ENCODE measurements at places on chromosomes 11 and 22. TPM values are rescaled to one million over a fixed set of nuclear protein-coding genes. Genes with fewer than 3 reads are reported as not detected.

GRCh38 chr11:130394615-130395014 is 33.8 kb downstream of the ADAMTS8 start:
- H3K4me1 ChIP-seq: no peaks in the 10 kb centered on the region
- no peak for DNase-seq
- H3K27ac ChIP-seq: no peak overlapping the region

The IZUMO1R gene
- not detected for total RNA-seq

The DUSP8 gene
- total RNA-seq: 4.2 TPM

- peaks cover 15% of the 10 kb centered on the region for H3K4me1 ChIP-seq
- peak overlapping the region; percentile 61 for H3K27ac ChIP-seq
- DNase-seq: no peak
- H3K27me3 ChIP-seq: no peaks in the 10 kb centered on the region
- no peak overlapping the region for H3K4me3 ChIP-seq
Measured at GRCh38 chr11:68809506-68809905, 32.2 kb downstream of the CPT1A start.

The GAL3ST1 gene
- 1.6 TPM for total RNA-seq

DNA sequence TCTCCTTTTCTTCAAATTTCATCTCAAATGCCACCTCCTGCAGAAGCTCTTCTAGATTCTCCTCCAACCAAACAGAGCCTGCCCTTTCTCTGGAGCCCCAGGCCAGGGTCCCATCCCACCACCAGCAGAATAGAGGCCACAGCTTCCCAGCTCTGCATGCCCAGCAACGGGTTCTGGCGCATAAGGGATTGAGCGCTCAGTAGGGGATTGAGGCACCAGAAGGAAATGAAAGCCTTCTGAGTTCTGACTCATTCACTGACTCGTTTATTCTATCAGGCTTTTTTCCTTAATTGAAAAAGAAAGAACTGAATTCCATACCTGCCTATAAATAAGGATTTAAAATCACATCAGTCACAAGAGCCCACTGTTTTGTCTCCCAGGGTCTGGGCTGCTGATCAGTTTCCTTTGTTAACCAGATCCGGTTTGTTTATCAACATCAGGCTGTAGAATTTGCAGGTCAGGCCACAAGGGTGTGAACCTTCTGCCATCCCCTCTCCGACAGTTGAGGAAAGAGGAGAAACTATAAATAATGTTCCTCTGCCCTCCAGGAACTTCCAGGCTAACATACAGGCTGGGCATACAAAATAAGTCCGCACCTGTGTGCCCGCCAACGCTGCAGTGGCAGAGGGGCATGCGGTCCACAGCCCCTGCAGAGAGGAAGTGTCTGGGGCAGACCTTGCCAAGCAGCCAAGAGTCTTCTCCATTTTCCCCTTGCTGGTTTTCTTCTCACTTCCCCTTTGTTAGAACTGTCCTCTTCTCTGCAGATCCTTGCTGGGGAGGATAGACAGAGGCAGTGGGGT is 63.5 kb upstream of the PRDM11 start:
- H3K27me3 ChIP-seq: no peaks in the 10 kb centered on the region
- H3K27ac ChIP-seq: no peak overlapping the region
- no peaks in the 10 kb centered on the region for H3K4me1 ChIP-seq
- no peak overlapping the region for H3K4me3 ChIP-seq
- no peak for DNase-seq

DNA sequence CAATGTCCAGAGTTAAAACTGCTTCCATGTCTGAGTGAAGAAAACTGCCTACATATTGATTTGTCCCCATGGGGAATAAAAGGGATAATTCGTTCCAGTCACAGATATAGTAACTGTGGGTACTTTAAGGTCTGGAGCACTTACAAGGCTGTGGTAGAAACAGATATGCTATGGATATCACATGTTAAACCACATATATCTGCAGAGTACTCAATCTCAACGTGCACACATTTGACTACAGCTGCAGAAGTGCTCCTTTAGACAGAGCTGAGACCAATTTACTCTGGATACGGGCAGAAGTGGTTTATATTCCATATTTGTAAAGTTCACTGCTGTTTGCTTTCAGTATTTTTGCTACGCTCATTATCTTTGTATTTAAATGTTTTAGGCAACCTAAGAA is 9.7 kb upstream of the MS4A2 start:
- no peaks in the 10 kb centered on the region for H3K36me3 ChIP-seq
- no peak overlapping the region for H3K27ac ChIP-seq
- H3K4me1 ChIP-seq: no peaks in the 10 kb centered on the region
- no peak overlapping the region for H3K4me3 ChIP-seq
- no peak for DNase-seq

- H3K36me3 ChIP-seq: no peaks in the 10 kb centered on the region
- H3K4me1 ChIP-seq: no peaks in the 10 kb centered on the region
- no peak overlapping the region for H3K27ac ChIP-seq
- DNase-seq: no peak
- peaks cover 34% of the 10 kb centered on the region for H3K27me3 ChIP-seq
- H3K4me3 ChIP-seq: no peak overlapping the region
Measured at GRCh38 chr22:23245799-23246136, 65.5 kb downstream of the BCR start.

DNA sequence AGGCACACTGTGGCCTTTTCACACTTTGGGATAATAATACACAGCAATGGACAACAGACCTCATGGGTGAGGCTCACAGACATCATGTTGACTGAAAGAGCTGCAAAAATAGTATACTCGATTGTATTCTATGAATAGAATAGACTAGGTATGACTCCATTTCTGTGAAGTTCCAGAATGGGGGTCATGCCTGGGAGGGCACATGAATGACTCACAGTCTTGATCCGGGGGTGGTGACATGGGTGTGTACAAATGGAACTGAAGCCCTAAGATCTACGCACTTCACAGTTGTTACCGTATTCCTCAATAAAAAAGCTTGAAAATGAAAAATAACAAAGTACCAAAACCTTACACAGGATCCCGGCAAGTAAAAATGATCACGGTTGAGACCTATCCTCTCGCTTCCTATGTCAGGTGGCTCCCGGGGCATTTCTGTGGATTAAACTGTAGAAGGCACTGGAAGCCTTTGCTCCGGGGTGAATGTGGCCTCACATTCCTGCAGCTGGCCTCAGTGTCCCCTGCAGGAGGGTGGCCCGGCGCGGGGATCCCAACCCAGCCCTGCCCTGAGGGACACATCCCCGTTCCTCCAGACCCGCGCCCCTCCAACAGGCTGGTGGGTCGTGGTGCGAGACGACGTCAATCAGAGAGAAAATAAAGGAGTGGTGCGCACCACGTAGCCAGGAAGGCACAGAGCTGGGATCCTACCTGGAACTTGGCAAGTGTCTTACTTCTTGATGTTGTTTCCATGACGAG is 75.9 kb downstream of the NECTIN1 start:
- no peak overlapping the region for H3K27ac ChIP-seq
- no peaks in the 10 kb centered on the region for H3K4me1 ChIP-seq
- DNase-seq: no peak
- no peaks in the 10 kb centered on the region for H3K27me3 ChIP-seq
- no peaks in the 10 kb centered on the region for H3K36me3 ChIP-seq

DNA sequence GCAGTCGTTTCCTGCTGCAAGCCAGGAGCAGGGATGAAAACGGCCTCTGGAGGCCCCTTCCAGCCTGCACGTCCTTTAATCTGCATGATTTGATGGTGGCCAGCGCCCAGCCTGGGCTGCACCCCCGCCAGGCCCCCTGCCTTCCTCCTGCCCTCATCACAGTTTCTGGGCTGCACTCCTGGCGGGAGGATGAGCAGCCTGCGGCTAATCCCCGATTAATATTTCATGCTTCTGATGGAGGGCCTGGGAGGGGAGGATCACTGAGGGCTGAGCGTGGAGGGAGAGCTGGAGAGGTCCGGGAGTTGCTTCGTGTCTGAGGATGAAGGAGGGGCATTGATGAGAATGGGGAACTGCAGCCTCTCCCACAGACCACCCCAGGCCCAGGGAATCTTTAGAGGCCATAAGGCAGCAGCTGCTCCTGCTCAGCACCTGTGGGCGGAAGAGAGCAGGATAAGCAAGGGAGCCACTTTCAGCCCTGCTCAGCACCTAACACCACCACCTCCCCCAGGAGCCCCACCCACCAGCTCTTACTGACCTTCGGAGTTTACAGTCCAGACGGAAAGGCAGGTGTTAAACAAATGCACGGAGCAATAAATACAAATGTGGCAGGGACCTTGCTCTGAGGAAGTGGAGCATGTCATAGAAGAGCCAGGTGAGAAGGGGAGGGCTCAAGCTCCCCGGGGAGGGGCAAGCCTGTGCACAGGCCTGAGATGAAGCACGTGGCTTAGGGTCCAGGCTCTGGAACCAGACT is 135.0 kb upstream of the NECTIN1 start:
- no peaks in the 10 kb centered on the region for H3K4me1 ChIP-seq

GRCh38 chr22:38065539-38065938 is 8.3 kb downstream of the PICK1 start:
- no peak for DNase-seq
- no peaks in the 10 kb centered on the region for H3K27me3 ChIP-seq
- H3K27ac ChIP-seq: peak overlapping the region; percentile 97
- H3K36me3 ChIP-seq: no peaks in the 10 kb centered on the region

DNA sequence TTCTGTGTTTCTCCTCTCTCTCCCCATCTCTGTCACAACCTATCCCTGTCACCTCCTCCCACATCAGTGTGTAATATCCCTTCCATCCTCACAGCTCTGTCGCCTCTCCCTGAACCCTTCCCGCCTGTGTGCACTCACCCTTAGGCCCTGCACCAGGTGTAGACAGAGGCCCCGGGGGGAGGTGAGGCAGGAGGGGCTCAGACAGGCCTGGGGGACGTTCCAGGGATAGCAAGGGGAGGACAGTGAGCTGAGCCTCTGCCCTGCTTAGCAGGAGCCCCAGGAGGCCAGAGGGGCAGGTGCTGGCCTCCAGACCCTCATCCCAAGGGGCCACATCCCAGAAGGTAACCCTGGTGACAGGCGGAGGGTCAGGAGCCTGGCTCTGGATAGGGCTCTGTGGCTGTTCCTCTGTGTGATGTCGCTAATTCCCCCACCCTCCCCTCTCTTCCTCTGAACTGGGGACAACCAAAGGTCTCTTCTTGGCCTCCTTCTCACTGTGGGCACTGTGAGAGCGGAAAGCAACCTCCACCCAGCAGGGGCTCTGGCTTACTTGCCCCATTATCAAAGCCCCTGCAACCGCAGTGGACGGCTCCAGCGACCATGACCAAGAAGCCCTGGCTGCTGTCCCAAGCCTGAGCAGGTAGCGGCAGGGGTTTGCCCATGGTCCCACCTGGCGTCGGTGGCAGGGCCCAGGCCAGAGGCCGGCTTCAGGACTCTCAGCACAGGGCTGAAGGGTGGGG is 35.7 kb downstream of the KCNJ4 start:
- no peak overlapping the region for H3K27ac ChIP-seq
- no peak for DNase-seq
- no peaks in the 10 kb centered on the region for H3K4me1 ChIP-seq
- H3K36me3 ChIP-seq: no peaks in the 10 kb centered on the region

- no peaks in the 10 kb centered on the region for H3K36me3 ChIP-seq
- no peaks in the 10 kb centered on the region for H3K27me3 ChIP-seq
- no peak overlapping the region for H3K27ac ChIP-seq
- H3K4me3 ChIP-seq: no peak overlapping the region
- no peak for DNase-seq
Measured at GRCh38 chr11:34962034-34962433, 45.6 kb downstream of the PDHX start.

DNA sequence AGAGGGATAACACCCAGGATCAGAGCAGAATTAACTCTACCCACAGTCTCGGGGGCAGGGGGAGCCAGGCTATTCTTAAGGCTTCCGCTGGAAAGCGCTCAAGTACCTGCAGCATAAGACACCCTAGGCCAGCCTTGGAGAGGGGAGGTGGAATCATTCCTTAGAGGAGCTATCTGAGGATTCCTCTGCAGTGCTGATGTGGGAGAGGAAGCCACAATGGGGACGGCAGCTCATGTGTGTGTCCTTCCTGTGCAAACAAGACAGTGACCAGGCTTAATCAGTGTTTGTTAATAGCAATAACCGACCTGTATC is 382.2 kb upstream of the CADM1 start:
- no peak overlapping the region for H3K27ac ChIP-seq
- no peak for DNase-seq
- no peak overlapping the region for H3K4me3 ChIP-seq
- H3K4me1 ChIP-seq: no peaks in the 10 kb centered on the region
- no peaks in the 10 kb centered on the region for H3K36me3 ChIP-seq

The KRTAP5-2 gene
- not detected for total RNA-seq

- H3K4me3 ChIP-seq: no peak overlapping the region
- no peak for DNase-seq
- no peaks in the 10 kb centered on the region for H3K4me1 ChIP-seq
- H3K36me3 ChIP-seq: no peaks in the 10 kb centered on the region
- no peak overlapping the region for H3K27ac ChIP-seq
- no peaks in the 10 kb centered on the region for H3K27me3 ChIP-seq
Measured at GRCh38 chr11:134515081-134515960, 103.3 kb upstream of the B3GAT1 start.

- DNase-seq: no peak
- H3K27me3 ChIP-seq: no peaks in the 10 kb centered on the region
- no peak overlapping the region for H3K4me3 ChIP-seq
- no peak overlapping the region for H3K27ac ChIP-seq
Measured at GRCh38 chr11:113162592-113162962, 151.8 kb upstream of the TTC12 start.

The ALX4 gene
- 0.07 TPM for total RNA-seq

The STT3A gene
- 34.6 TPM for total RNA-seq

GRCh38 chr11:60263402-60263801 is 17.1 kb upstream of the MS4A4A start:
- peak; percentile 7 for DNase-seq
- no peak overlapping the region for H3K27ac ChIP-seq
- H3K27me3 ChIP-seq: no peaks in the 10 kb centered on the region
- H3K4me3 ChIP-seq: no peak overlapping the region
- H3K4me1 ChIP-seq: no peaks in the 10 kb centered on the region
- H3K36me3 ChIP-seq: no peaks in the 10 kb centered on the region

DNA sequence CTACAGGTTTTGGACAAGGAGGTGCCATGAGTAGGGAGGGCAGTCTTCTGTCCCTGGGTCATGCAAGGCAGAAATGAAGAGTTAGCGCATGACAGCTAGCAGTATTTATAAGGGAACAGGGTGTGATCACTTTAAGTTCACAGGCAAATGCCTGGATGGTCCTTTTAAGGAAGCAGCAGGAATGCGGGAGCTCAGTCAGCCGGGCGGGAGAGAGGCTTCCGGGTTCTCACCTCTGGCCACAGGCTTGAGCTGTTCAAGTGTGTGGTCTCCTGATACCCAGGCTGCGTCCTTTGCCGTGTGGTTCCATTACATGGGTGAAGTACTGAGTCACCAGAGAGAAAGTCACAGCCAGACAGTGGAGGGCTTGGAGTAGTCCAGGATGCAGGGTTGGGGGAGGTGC is 105.4 kb downstream of the BCR start:
- H3K36me3 ChIP-seq: no peaks in the 10 kb centered on the region
- no peaks in the 10 kb centered on the region for H3K27me3 ChIP-seq
- H3K4me1 ChIP-seq: no peaks in the 10 kb centered on the region
- no peak for DNase-seq
- no peak overlapping the region for H3K4me3 ChIP-seq

- H3K27me3 ChIP-seq: no peaks in the 10 kb centered on the region
- no peaks in the 10 kb centered on the region for H3K36me3 ChIP-seq
- H3K4me1 ChIP-seq: peaks cover 67% of the 10 kb centered on the region
- no peak for DNase-seq
Measured at GRCh38 chr11:68831124-68831523, 10.6 kb downstream of the CPT1A start.

GRCh38 chr11:41457216-41458014 is 2.0 kb downstream of the LRRC4C start:
- no peak overlapping the region for H3K4me3 ChIP-seq
- no peak overlapping the region for H3K27ac ChIP-seq
- H3K36me3 ChIP-seq: no peaks in the 10 kb centered on the region
